ENCODE measurements at places on chromosomes 4 and X.

DNA sequence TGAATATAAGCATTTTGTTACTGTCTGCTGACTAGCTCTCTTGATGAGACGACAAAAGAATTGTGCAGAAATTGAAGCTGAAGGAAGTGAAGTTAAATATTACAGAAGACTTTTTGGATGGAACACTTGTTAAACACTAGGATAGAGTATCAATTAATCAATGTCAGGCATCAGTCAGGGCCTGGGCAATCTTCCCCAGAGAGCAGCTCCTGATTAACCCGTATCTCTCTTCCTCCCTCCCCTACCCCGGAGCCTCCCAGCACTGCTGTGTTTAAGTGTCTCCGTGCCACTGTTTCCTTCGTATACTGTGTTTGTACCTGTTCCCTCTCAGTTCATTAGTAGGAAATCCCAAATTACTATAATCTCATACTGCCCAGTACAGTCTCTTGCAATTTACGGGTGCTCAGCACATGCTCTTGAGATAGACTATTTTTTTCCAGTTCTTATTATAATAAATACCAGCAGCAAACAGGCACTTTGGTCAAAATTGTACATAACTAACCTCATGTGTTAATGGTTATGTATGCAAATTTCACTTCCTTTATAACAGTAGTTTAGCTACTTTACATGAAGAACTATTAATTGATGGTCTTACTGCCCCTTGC is 765.7 kb upstream of the FTHL17 start:
- DNase-seq, result no peak

- DNase-seq, result no peak
Measured at GRCh38 chrX:134186362-134187121, 50.4 kb upstream of the CCDC160 start.

DNA sequence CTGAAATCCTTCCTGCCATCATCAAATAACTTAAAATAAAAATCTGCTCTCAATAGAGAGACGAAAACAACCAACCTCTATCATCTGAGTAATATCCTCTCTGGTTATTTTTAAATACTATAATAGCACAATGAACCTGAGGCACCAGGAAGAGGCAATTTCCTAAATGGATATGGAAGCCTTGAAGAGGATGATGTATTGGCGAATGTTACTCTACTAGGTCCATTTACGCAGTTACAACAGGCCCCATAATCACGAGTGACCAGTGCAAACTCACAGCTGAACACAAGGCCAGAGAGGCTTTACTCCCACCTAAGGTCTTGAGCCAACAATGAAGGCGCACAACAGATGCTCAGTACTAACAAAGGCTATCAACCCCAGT is 678.8 kb upstream of the NR3C2 start:
- DNase-seq, result no peak

GRCh38 chr4:148029781-148030180 is 297.9 kb downstream of the ARHGAP10 start:
- DNase-seq, result no peak

DNA sequence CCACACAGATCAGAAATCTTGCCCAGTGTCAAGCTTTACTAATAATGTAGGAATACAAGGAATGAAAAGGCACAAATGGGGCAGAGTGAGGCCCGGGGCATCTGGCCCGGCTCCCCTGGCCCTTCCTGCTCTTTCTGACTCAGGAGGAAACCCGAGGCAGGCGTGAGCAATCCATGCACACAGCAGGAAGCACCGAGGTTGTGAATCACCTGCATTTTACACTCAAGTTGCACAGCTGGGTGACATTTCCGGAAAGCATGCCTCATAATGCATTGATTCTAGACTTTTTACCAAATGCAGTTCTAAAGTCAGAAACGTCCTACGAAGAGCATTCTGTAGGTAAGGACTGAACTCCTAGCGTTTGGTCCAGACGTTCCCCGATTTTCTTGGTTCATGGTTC is 38.9 kb downstream of the PRIMPOL start:
- DNase-seq, result no peak

DNA sequence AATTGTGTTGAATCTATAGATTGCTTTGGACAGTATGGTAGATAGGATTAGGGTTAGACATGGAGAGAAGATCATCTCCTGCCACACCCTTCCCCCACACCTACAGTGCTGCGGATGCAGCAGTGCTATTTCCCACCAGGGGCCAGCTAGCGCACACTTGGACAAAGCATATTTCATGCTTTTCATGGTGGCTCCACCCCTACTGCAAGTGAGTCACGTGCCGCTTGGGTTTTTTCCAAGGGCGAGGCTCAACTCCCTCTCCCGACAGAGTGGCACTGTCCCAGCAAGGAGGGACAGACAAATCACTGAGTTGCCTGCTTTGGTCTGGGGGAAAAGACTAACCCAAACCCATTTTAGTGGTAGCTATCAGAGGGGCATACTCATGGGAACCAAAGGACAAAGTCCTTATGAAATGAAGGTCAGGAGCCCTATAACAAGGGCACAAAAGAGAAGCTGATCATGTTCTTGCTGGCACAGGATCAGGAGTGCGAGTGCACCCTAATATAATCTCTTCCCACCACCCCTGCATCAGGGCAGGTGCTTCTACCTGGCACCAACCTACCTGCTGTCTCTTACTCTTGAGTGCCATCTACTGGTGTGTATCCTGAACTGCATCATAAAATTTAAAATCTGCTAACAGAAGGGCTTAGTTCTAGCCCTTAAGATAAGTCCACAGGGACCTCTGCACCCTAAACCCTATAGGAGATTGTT is 55.1 kb upstream of the PGAM4 start:
- peak; percentile 2 for DNase-seq

DNA sequence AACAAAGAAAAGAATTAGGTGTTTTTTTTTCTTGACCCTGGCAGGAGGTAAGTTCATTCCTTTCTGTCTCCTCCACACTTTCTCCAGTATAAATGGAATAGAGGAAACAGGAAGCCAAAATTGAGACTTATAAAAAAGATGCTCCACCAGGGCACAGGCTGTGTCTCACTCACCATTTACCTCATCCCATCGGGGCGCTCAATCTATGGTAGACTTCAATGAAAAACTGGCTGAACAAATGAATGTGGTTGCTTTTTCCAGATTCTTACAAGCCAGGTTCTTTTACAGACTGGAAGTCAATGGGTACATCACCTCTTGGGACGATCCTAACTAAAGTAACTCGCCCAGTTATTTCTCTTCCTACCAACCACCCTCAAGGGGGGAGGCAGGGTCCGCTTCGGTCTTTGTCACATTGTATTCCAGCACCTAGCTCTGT is 685 bp downstream of the COMMD8 start:
- DNase-seq, result no peak

- no peak for DNase-seq
Measured at GRCh38 chr4:117793845-117794480, 240.3 kb upstream of the NDST3 start.

- DNase-seq, result no peak
Measured at GRCh38 chrX:136021160-136021559, 35.9 kb downstream of the SLC9A6 start.

DNA sequence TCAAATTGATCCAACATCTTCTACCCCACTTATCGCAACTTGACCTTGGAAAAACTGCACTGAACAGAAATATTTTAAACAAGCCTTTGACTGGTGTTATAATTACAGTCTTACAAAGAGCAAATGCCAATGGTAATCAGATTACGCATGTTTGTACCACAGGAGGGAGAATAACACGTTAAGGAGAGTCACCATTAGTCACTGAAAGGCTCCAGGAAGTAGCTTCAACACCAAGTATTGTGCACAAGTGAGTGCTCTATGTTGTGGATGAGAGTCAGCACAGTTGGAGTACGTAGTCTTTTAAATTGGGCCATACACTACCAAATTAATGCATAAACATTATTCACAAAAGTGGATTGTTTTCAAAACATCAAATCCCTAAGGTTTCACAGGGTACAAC is 1081.5 kb upstream of the TENM3 start:
- DNase-seq, result no peak

DNA sequence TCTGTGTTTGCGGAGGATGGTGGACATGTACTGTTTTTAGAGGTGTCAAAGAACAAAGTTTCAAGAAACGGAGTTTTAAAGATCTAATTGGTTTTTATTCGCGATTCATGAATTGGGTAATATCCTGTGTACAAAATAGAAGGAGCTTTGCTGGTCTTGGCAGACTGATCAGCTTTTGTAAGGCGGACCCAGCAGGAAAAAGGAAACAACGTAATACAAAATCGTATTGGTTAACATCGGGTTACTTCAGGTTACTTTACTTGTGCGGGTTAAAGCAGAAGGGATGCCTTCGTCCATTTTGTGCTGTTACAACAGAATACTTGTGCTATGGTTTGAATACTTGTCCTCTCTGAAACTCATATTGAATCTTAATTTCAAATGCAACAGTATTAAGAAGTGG is 11.4 kb upstream of the NYX start:
- no peak for DNase-seq

- DNase-seq, result no peak
Measured at GRCh38 chr4:184252136-184253071, 34.7 kb upstream of the ENPP6 start.

DNA sequence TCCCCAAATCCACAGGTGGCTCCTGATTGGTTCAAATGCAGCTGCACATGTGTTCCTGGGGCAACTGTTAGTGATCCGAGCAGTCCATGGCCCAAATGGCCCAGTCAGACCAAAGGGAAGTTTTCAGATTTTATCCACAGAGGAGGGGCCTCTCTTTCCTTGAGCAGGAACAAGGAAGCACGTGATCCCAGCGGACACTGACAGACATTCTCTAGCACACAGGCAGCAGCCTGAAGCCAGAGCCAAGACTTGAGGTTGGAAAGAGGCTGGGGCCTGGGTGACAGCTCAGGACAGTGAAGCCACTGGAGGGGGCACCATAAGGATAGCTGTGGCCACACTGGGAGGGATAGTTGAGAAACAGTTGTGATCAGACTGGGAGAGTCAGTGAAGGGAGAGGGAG is 3.5 kb upstream of the ZFP92 start:
- DNase-seq, result no peak

DNA sequence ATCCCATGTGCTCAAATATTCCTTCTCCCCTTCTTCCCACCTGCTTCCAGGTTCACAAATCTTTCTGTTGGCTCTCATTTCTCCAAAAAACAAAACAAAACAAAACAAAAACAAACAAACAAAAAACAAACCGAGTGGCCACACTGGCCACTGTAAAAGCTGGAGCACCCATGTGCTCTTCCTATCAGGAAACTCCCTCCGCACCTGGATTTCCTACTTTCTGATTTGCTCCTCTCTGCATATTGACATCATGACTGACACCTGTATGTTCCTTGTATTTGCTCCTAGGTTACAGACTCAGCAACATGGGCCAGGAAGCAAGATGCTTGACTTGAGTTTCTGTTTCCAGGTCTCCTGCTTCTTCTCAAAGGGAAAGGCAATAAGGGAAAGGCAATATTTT is 258.8 kb downstream of the GPC3 start:
- no peak for DNase-seq

- DNase-seq, result no peak
Measured at GRCh38 chr4:187550256-187550950, 445.2 kb upstream of the ZFP42 start.

- peak; percentile 80 for DNase-seq
Measured at GRCh38 chrX:154398668-154399526, 720 bp downstream of the RPL10 start.

DNA sequence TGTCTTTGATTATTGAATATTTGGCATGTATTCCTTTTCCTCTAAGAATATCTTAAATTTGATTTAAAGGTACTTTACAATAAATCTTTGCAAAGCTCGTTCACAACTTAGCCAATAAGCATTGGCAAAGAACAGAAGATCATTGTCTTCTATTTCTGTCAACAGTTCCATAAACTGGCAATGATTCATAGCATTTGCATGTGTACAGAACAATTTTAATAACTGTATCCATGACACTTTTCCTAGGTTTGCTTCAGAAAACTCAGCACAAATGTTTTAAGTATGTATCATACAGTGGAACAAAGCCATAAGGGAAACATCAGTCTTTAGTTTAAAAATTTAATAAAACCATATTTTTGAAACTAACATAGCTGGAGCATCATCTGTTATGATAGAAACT is 462.7 kb upstream of the RPS6KA3 start:
- DNase-seq, result no peak

GRCh38 chr4:77036206-77036605 is 39.6 kb downstream of the CCNI start:
- DNase-seq, result no peak

DNA sequence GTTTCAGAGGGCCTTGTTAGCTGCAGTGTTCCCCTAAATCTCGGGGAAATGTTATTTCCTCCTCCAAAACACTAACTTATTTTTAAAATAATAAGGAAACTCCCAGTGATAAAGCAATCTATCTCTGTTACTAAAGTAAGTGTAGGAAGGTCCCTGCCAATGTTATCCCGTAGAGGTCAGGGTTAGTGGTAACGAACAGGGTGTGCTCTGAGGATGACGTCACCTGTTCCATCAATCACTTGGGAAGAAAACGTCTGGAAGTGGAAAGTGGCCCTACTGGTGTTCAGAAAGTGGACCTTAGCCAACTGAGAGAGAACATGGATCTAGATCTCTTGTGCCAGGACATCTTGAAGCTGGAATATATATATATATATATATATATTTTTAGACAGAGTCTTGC is 249.5 kb downstream of the BCOR start:
- no peak for DNase-seq

- DNase-seq, result no peak
Measured at GRCh38 chr4:1635464-1635863, 48.6 kb downstream of the FAM53A start.

GRCh38 chr4:178577933-178578332 is 1135.7 kb upstream of the AGA start:
- DNase-seq, result no peak

GRCh38 chr4:77332696-77333270 is 175.8 kb downstream of the CCNG2 start:
- DNase-seq, result no peak

DNA sequence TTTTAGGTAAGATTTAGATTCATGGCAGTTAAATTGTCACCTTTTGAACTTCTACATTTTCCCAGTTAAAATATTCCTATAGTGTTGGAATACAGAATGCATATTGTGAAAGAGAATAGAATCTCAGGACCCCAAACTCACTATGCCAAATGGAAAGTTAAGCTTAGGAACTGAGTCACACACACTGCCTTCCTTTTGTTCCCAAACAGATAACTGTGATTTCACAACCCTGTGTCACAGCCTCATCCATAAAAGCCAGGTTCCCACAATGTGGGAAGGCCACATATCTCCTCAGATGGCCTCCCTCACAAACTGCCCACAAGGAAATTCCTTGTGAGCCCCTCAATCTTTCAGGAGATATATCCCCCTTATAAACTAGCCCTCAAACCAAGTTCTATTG is 94.7 kb upstream of the HPF1 start:
- no peak for DNase-seq

- DNase-seq, result no peak
Measured at GRCh38 chr4:80153874-80154544, 43.3 kb upstream of the PRDM8 start.

DNA sequence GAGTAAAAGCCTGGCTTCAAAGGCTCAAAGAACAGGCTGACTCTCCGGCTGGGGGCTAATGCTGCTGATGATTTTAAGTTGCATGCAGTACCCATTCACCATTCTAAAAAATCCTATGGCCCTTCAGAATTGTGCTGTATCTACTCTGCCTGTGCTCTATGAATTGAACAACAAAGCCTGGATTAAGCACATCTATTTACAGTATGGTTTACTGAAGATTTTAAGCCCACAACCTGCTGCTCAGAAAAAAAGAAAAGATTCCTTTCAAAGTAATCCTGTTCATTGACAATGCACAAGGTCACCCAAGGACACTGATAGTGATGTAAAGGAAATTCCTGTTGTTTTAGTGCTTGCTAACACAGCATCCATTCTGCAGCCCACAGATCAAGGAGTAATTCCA is 84.9 kb upstream of the SFRP2 start:
- DNase-seq, result no peak

- DNase-seq, result no peak
Measured at GRCh38 chr4:109410226-109410625, 23.4 kb upstream of the SEC24B start.
